ENCODE measurements at places on chromosomes 5 and 9. TPM values are rescaled to one million over a fixed set of nuclear protein-coding genes. Genes with fewer than 3 reads are reported as not detected.

DNA sequence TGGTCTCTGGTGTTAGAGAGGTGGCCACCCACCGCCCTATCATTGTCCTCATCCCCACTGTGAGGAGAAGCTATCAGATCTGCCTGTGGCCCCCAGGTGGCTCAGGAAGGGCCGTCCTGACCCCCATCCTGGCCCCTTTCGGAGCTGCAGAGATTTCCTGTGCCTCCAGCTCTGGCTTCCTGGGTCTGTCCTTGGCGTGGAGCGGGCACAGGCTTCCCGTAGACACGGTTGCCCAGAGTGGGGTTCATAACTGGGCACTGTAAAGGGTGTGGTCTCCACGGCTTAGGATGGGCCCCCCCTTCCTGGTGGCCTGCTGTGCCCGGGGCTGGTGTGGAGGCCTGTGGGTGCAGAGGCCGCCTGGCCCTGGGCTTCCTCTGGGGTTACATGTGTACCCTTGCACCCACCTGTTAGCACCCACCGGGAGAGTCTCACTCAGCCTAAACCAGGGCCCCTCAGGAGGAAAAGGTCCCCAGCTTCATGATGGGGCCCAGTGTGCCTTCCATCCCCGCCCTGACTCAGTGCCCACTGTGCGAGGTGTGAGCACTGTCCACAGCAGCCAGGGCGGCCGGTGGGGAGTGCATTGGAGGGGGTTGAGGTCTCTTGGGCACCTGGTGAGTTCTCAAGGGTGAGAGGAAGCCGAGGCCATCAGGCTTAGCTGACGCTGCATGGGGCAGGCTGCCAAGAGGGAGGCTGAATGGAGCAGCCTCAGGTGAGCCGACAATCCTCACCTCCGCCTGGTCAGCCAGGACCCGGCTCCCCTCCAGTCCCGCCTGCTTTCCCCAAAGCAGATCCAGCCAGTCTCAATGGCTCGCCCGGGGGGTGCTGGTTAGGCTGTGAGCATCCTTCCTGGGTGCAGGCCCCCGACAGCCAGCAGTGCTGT is 15.3 kb upstream of the AJM1 start:
- DNase-seq: no peak

GRCh38 chr5:94884311-94884710 is 265.8 kb downstream of the SLF1 start:
- DNase-seq: no peak

GRCh38 chr9:120303519-120303918 is 276.4 kb downstream of the CDK5RAP2 start:
- DNase-seq: no peak

DNA sequence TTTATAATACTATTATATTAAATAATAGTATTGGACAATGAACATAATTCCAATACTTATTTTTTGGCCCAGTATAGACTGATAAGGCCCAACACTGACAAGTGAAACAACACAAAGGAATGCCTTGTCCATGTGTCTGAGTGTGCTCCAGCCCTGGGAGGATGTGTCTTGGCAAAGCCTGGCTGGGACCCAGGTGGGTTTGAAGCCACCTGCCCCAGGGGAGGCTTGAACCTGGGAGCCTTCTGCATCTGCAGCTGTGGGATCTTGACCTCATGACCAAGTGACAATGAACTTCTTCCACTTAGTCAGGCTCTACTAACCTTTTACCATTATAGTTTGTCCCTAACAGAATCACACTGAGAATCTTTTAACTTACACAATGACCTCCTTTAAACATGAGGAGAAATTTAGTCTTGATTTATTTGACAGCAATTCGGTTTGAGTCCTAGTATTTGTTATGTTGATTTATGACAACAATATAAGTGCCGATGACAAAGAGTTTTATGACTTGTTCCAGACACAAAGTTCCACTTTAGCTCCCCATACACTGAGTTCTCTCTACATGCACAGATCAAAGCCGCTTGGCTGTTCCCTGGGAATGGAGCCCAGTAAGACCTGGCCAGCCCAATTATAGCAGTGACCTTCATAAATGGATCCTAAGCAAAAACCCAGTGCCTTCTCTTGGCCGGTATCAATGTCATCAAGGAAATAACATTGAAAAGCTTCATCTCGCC is 294.5 kb downstream of the CTNND2 start:
- DNase-seq: no peak

- peak; percentile 95 for DNase-seq
Measured at GRCh38 chr5:82164176-82164976, 113.8 kb downstream of the RPS23 start.

- no peak for DNase-seq
Measured at GRCh38 chr5:56006600-56006999, 11.8 kb upstream of the IL6ST start.

- DNase-seq: no peak
Measured at GRCh38 chr9:91101611-91102168, 260.0 kb downstream of the AUH start.

GRCh38 chr5:58248221-58248620 is 211.7 kb downstream of the PLK2 start:
- no peak for DNase-seq

DNA sequence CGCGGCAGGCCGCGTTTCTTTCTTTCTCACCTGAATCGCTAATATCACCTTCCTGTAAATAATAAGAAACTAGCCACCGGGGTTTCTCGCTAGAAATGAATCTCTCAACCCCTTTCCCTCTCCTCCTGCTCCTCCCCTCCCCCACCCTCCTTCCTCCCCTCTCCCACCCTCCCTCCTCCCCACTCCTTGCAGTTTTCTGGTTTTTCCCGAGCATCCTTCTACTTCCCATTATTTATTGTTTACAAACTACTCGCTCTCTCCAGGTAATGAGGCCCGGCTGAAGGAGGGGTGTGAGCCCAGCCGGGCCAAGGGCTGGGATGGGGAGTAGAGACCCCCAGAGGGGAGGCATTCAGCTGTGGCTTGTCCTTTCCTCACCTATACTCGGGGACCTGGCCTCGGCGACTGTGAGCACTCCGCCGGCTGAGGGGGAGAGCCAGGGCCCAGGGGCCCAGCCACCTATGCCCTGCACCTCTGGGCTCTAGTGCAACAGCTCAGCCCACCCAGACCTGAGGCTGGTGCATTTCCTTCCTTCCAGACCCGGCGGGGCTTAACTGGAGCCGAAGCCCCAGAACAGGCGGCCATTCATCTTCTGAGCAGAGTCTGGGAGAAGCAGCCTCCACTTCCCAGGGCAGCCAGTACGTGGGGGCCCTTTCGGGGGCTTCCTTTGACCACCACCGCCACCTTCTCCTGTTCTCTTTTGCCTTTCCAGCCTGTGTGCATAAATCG is 2.1 kb upstream of the IRX4 start:
- DNase-seq: no peak

GRCh38 chr5:8879248-8879647 is 666.6 kb downstream of the SEMA5A start:
- no peak for DNase-seq

- DNase-seq: no peak
Measured at GRCh38 chr5:171166766-171167165, 142.3 kb upstream of the TLX3 start.

GRCh38 chr5:102770803-102771202 is 15.7 kb downstream of the PAM start:
- DNase-seq: no peak

- DNase-seq: no peak
Measured at GRCh38 chr5:115785381-115786065, 30.9 kb downstream of the CDO1 start.

DNA sequence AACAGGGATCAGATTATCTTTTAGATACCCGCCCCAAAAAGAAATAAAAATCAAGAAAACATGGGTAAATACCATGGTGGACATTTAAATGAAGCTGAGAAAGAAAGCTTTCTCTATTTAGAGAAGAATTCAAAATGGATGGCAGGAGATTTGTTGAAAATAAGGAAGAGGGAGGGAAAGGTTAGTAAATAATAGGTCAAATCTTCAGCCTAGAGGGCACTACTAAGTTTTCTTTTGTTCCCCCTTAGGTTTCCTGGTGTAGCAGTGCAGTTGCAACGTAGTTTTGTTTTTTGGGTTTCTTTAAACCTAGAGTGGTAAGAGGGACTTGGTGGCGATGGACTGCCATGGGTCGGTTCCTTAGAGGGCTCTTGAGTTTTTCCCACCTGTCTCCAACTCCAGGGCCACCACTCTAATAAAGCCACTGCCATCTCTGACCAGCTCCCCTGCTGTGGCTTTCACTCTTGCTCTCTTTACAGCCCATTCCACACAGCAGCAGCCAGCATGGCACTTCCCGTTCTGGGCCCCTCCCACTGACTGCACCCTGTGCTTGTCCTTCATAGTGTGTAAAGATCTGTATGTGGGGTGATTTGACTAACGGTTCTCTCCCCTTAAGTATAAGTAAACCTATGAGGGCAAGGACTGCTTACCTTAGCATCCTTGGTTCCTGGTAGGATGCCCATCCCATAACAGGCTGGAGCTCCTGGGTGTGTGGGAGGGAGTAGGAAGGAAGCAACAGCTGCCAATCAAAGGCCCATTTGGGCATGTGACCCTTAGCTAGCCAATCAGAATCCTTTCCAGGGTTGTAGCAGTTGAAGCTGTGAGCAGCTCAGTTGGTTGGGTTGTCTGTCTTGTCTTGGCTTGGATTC is 118.3 kb downstream of the SLC1A3 start:
- no peak for DNase-seq

DNA sequence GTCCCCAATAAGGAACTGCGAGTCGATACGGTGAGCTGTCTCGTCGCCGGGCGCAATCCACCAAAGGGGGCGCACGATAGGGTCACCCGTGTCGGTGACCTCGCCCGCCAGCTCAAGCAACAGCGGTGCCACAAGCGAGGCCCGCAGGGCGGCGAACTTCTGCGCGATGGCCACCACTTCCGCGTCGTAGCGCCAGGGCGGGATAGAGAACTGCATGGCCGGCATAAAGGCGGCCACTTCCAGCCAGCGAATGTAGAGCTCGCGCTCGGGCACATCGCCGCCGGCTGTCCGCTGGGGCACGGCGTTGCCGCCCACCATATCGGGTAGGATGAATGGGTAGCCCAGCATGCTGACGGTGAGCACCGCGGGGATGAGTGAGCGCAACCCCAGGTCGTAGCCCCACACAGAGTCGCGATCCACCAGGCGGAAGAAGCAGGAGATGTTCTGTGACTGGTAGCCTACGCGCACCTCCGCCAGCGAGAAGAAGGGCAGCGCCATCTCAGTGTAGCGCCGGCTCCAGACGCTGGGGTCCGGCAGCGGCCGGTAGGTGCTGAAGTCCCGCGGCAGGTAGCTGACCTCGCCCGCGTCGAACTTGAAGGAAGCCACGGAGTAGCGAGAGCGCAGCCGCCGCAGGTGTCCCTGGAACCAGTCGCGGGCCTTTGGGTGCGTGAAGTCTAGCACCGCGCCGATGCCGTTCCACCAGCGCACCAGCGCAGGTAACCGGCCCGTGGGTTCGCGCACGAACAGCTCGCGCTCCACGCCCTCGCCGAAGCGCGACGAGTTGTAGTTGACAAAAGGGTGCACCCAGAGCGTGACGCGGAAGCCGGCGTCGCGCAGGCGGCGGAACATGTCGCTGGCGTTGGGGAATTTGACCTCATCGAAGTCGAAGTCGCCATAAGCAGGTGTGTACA is 5.5 kb downstream of the MYORG start:
- DNase-seq: no peak

The GMCL2 gene
- not detected for total RNA-seq

The IQGAP2 gene
- 0.36 TPM for total RNA-seq

The PLEKHG4B gene
- total RNA-seq: 1.1 TPM

The ADRA1B gene
- total RNA-seq: 0.56 TPM

The LCN10 gene
- total RNA-seq: not detected

The CERT1 gene
- 10.3 TPM for total RNA-seq

The WWC1 gene
- 10.3 TPM for total RNA-seq

The MARCOL gene
- total RNA-seq: not detected

The SPINK5 gene
- total RNA-seq: not detected

The RAD1 gene
- total RNA-seq: 21.5 TPM
